ENCODE measurements at places on chromosomes 5 and 9.

GRCh38 chr9:88898039-88898720 is 93.1 kb upstream of the S1PR3 start:
- DNase-seq = no peak

DNA sequence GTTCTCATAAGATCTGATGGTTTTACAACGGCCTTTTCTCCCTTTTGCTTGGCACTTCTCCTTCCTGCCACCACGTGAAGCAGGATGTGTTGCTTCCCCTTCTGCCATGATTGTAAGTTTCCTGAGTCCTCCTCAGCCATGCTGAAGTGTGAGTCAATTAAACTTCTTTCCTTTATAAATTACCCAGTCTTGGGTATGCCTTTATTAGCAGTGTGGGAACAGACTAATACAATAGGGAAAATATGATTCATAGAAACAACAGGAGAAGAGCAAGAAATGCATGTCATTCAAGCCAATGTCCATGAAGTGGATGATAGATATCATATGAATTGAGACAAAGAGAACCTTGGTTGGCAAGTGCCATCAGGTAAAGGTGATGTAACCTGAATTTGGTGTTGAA is 128.3 kb upstream of the HAPLN1 start:
- no peak for DNase-seq

GRCh38 chr5:50564079-50564478 is 102.4 kb upstream of the PARP8 start:
- no peak for DNase-seq

DNA sequence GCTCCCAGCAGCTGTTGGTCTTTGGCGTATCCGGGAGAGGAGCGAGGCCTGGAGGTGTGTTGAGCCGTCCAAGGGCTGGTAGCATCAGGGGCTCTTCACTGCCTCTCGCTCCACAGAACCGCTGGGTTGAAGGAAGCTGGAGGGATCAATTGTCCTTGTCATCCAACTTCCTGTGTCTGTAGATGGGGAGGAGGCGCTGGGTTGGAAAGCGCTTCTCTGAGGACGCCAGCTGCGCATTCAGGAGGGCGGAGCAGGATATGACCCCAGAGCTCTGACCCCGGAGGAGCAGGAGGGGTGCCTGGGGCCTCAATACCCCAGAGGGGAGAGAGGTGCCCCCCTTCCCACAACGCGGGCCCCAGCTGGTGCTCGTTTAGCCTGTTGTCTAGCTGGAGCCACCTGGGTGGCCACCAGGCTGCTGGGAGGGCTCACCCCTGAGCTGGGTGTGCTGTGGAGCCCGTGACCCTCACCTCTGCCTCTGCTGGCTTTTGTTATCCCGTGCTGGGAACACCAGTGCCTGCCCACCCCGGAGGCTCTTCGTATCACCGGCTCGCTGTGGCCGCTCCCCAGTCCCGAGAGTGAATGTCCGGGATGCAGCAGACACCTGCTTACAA is 2.0 kb upstream of the DBH start:
- no peak for DNase-seq

DNA sequence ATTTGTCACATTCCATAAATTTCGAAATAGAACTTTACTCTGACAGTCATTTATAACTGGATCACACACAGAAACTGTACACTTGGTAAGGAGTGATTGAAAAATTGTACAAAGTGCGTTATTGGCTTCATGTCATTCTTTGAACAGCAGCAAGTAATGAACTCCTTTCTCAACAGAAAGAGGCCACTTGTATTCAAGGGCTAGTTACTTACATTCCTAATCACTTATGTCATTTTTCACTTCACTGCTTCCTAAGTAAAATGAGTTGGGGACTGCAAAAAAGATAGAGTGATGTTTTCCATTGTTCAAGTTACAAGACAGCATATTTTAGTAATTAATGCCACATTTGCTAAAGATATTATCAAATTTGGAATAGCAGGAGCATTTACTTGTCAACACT is 893.2 kb downstream of the DTWD2 start:
- no peak for DNase-seq

DNA sequence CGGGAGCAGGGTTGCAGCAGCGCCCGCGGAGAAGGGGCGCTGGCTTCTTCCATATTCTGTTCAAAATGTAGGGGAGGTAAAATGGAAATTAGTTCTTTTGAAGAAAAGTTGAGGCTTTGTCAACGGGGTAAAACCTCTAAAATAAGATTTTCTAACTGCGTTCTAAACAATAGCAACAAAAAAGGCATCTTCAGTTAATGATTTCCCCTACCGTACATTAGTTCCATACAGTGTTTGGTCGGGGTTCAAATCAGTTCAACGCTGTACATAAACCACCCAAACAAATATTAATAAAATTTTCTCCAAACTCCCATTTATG is 343 bp upstream of the FANCC start:
- DNase-seq = no peak

Data from CD4-positive, alpha-beta T cell (primary cell).